Heart right ventricle (tissue), 16 donors: ENCODE measurements at places on chromosomes 11 and 22. TPM values are rescaled to one million over a fixed set of nuclear protein-coding genes. Genes with fewer than 3 reads are reported as not detected.

Gene VSIG2
- 0.72 TPM for total RNA-seq

Gene TEX12
- total RNA-seq: not detected

Gene PAX6
- total RNA-seq: not detected

- no peak for DNase-seq
Measured at GRCh38 chr11:69801513-69802335, 17.5 kb downstream of the FGF3 start.

DNA sequence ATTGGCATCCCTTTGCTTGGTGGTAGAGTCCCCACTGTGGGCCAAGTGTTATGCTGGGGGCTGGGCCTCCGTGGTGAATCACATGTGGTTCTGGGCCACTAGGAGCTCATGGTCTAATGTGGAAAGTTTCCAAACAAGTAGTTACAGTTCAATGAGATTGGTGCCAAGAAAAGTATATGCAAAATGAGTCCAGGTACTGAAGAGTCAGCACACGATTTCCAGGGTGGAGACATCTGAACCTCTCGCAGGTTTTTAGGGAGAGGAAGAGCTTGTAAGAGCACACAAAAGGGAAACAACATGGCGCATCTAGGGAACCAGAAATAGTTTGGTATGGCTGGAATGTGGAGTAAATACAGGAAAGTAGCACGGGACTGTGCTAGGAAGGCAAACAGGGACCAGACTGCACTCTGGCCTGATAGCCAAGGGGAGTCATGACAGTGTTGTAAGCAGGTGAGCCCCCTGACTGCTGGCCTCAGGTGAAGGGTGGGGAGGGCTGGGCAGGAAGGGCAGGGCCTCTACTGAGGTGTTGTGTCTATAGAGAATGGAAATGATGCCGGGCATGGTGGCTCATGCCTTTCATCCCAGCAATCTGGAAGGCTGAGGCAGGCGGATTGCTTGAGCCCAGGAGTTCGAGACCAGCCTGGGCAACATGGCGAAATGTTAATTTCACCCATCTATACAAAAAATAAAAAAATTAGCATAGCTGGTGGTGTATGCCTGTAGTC is 12.6 kb downstream of the POLR2F start:
- DNase-seq: no peak

DNA sequence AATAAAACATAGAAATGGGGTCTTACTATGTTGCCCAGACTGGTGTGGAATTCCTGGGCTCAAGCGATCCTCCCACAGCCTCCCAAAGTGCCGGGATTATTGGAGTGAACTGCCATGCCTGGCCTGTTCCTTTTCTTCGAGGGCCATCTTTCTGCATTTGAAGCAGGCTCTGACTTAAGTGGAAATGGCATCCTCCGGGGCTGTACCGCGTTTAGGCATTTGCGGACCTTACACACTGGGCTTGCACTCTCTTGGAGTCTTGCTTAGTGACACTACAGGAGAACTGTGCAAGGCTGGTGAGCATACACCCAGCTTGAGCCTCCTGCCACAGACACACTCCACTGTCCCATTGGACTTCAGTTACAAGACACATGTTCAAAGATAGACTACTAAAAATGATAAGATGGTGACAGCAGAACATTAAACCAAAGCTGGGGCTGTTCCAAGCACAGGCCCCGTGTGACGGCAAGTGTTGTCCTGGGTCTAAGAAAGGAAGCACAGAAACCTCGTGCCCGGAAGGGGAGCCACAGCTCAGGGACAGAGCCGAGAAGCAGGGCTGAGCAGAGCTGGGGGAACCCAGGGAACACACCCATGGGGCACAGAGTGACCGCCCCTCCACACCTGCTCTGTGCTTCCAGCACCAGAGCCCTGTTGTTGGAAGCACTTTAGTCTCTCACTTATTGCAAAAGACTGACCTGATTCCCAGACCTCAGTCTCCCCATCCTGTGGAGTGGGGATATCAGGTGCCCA is 59.0 kb upstream of the SHANK2 start:
- no peak for DNase-seq

- no peak for DNase-seq
Measured at GRCh38 chr11:71212871-71213559, 39.4 kb downstream of the SHANK2 start.
